Naive thymus-derived CD8-positive, alpha-beta T cell (primary cell): ENCODE measurements at places on chromosomes 16 and 17. TPM values are rescaled to one million over a fixed set of nuclear protein-coding genes. Genes with fewer than 3 reads are reported as not detected.

The GUCY2D gene
- total RNA-seq: not detected

The KRTAP9-2 gene
- not detected for total RNA-seq

The CDH3 gene
- 0.60 TPM for total RNA-seq

The CCDC200 gene
- 1.4 TPM for total RNA-seq

The KRTAP1-3 gene
- total RNA-seq: not detected

The PDILT gene
- not detected for total RNA-seq

DNA sequence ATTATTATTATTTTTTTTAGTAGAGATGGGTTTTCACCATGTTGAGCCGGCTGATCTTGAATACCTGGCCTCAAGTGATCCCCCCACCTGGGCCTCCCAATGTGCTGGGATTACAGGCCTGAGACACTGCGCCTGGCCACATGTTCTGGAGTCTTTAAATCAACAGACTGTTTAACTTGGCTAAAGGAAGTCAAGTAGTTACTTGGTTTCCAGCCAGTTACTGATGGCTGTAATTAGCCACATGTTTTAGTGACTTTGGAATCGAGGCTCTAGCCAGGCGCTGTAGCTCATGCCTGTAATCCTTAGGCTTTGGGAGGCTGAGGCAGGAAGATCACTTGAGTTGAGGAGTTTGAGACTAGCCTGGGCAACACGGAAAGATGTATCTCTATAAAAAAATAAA is 699.2 kb upstream of the RBFOX1 start:
- H3K27me3 ChIP-seq: no peaks in the 10 kb centered on the region
- no peak overlapping the region for H3K4me3 ChIP-seq
- no peaks in the 10 kb centered on the region for H3K4me1 ChIP-seq
- DNase-seq: no peak
- no peak overlapping the region for H3K27ac ChIP-seq
- no peaks in the 10 kb centered on the region for H3K36me3 ChIP-seq

DNA sequence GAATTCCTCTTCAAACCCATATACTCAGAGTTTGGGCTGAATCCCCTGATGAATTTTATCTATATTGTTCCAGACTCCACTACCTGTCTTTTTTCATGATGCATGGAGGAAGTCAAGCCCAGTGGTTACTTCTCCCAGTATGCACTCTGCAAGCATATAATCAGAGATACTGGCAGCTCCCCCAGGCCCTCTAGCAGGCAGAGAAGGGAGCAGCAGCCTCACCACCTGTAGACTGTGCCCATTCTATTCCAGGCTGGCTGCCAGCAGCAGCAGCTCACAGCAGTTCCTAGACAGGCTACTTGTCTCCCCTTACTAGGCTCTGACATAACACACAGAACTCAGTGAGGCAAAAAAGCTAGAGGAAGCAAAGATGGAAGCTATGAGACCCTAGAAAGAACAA is 3.4 kb downstream of the MKS1 start:
- H3K27me3 ChIP-seq: no peaks in the 10 kb centered on the region
- H3K27ac ChIP-seq: no peak overlapping the region
- peaks cover 7% of the 10 kb centered on the region for H3K4me1 ChIP-seq
- DNase-seq: no peak
- H3K36me3 ChIP-seq: peaks cover 7% of the 10 kb centered on the region

DNA sequence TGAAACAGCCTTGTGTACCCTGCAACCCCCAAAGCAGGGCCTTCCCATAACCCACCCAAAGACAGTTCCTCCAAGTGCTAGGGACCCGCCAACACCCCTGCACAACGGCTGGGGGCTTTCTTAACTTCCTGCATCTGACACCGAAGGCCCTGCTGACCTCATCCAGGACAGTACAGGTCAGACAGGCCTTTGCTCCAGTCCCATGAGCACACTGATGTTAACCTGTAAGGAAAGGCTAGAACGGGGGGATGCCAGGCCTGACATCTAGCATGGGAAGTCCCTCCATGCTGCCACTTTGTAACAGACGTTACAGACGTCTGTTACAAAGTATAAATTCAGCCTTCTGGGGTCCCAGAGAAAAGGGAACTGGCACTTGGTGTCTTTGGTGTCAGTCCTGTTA is 369.1 kb downstream of the CPPED1 start:
- H3K4me1 ChIP-seq: peaks cover 31% of the 10 kb centered on the region
- no peak overlapping the region for H3K4me3 ChIP-seq
- H3K27ac ChIP-seq: peak overlapping the region; percentile 47
- no peaks in the 10 kb centered on the region for H3K27me3 ChIP-seq

- no peak overlapping the region for H3K4me3 ChIP-seq
- H3K27me3 ChIP-seq: peaks cover 13% of the 10 kb centered on the region
- DNase-seq: no peak
- H3K36me3 ChIP-seq: no peaks in the 10 kb centered on the region
Observed at GRCh38 chr17:74177018-74177450, 26.4 kb upstream of the RPL38 start.

DNA sequence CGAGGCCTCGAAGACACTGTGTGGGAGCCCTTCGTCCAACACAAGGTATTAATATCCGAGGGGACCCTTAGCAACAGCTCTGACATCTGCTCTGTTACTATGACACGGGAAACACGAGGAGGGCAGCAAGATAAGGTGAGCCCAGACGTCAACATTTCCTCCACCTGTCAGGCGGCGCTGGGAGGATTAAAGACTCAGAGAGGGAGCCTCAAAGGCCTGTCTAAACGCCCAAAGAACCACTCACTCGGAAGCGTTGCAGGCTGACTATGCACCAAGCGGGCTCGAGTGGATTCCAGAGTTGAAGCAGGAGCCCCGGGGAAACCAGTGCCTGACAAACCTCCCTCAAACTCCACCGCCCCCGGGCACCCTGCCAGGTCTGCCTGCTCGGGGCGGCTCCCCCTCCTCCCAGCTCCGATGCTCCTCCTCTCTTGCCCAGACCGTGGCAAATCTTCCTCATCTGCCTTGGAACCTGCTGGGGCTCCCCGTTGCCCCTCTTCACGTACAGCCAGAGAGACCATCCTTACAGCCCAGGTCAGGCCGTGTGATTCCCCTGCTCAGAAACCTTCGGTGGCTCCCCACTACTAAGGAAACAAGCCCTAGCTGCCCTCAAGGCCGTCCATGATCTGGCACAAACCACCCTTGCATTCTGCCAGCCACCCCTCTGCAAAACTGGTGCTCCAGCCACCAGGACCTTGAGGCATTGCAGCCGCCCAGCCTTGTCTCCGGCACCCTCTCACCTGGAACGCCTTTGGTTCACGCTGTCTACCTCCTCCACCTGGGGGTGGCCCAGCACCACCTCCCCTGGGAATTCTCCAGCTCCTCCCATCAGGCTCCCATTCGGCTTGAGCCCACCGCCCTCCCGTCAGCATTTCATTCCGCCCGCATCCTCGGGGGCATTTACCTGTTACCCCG is 16.2 kb downstream of the RPH3AL start:
- DNase-seq: peak; percentile 64
- peak overlapping the region; percentile 96 for H3K27ac ChIP-seq
- H3K4me3 ChIP-seq: peak overlapping the region; percentile 53
- H3K27me3 ChIP-seq: no peaks in the 10 kb centered on the region
- H3K4me1 ChIP-seq: peaks cover 25% of the 10 kb centered on the region
- H3K36me3 ChIP-seq: no peaks in the 10 kb centered on the region

GRCh38 chr16:71303938-71304337 is 14.7 kb upstream of the CMTR2 start:
- H3K4me1 ChIP-seq: no peaks in the 10 kb centered on the region
- no peak for DNase-seq
- peaks cover 2% of the 10 kb centered on the region for H3K36me3 ChIP-seq
- H3K4me3 ChIP-seq: no peak overlapping the region

DNA sequence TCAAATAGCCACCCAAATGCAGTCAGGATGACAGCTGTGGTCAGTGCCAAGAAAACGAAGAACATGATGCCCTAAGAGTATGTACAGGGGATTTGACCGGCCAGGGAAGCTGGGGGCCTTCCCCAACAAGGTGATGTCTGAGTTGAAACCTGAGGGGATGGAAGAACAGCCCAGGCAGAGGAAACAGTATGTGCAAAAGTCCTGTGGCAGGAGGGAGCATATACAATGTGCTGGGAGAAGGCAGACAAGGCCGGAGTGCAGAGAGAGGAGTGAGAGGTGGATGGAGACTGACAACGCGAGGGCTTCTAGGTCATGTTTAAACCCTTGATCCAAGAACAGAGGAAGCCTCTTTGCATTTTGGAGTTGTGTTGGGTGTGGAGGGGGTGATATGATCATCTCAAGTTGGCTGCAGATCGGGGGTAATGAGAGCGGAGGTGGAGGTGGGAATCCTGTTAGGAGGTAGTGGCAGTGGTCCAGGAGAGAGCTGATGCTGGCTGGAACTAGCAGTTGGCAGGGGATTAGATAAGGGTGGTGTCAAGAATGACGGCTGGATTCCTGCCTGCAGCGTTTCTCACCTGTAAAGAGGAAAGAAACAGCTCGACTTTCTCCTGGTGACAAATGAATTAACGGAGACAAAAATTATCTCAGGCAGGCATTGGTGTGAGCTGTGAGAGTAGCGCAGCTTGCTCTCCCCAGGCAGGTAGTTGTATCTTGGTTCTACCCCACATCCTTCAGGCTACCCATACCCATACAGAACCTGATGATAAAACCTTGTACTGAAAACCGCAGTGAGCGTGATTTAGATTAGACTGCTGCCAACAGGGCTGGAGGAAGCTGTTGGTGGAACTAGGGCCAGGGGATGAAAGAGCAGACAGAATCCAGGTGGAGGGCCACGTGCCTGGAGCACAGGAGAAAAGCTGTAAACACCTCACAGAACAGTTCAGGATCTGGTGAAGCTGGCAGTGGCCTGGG is 37.2 kb upstream of the NGFR start:
- H3K36me3 ChIP-seq: no peaks in the 10 kb centered on the region
- no peak overlapping the region for H3K4me3 ChIP-seq
- peaks cover 46% of the 10 kb centered on the region for H3K27me3 ChIP-seq
- DNase-seq: no peak

DNA sequence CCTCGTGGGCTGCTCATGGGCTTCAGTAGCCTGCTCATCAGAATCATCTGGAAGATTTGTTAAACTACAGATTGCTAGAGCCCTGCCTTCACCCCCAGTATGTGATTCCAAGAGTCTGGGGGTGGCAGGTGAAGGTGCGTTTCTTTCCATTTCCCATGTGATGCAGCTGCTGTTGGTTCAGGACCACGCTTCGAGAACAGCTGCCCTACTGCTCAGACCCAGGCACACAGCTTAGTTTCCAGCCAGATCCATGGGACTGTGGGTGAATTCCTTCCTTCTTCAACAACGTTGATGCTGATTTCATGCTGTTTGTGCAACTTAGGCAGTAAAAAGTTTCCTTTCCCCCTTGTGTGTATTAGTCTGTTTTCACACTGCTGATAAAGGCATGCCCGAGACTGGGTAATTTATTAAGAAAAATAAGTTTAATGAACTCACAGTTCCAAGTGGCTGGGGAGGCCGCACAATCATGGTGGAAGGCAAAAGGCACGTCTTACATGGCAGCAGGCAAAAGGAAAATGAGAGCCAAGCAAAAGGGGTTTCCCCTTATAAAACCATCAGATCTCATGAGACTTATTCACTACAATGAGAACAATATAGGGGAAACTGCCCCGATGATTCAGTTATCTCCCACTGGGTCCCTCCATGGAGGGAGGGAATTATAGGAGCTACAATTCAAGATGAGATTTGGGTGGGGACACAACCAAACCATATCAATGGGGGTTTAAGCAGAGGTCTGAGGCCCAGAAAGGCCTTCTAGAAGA is 159.2 kb downstream of the XYLT1 start:
- DNase-seq: no peak
- H3K4me3 ChIP-seq: no peak overlapping the region
- H3K27ac ChIP-seq: peak overlapping the region; percentile 78
- H3K4me1 ChIP-seq: peaks cover 39% of the 10 kb centered on the region

DNA sequence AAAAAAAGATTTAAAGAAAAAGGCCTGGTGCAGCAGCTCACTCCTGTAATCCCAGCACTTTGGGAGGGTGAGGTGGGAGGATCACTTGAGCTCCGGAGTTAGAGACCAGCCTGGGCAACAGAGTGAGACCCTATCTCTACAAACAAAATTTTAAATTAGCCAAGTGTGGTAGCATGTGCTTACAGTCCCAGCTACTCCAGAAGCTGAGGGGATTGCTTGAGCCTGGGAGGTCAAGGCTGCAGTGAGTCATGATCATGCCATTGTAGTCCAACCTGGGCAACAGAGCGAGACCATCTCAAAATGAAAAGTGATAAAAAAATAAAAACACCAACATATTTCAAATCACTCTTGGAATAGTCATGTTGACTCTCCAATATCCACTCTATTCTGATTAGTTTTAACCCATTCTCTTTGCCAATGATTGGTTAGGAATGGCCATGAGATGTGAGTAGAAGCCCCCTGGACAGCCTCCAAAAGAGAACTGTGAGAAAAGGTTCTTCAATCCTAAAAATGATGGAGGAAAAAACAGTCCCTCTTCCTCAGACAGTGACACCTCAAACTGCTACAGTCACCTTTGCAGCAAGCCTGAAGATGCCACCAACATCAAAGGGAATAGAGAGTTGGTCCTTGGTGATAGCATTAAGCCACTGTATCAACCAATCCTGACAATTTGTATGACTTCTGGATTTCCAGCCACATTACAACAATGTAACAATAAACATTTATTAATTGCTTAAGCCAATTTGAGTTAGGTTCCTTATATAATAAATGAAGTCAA is 2.9 kb upstream of the KANSL1 start:
- peak overlapping the region; percentile 43 for H3K4me3 ChIP-seq
- peak overlapping the region; percentile 92 for H3K27ac ChIP-seq
- no peaks in the 10 kb centered on the region for H3K27me3 ChIP-seq
- DNase-seq: no peak
- H3K4me1 ChIP-seq: peaks cover 74% of the 10 kb centered on the region
- H3K36me3 ChIP-seq: peaks cover 6% of the 10 kb centered on the region

DNA sequence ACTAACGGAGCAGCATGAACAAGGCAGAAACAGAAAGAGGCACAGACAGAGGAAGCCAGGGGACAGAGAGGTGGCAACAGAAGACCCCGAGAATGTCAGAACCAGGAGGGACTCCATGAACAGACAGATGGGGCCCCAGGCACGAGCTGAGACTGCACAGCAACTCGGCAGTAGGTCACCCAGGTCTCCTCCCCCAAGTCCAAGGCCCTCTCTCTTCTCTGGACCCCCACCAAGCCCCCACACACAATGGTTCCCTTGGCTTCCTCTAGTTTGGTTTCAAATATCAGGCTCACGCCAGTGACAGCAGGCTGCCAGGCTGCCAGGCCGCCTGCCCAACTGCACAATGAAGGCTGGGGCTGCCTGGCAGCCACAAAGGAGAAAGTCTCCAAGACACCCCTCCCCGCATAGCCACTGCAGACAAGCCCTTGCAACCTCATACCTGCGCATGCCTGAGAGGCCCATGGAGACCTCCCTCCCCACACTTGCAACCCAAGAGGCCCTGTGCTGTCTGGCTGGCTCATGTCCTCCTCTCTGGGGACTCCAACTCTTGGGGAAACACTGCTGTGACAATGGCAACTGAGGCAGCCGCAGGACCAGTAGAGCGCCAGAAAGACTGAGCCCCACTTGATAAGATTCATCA is 54.8 kb downstream of the PIMREG start:
- no peaks in the 10 kb centered on the region for H3K36me3 ChIP-seq
- no peak overlapping the region for H3K4me3 ChIP-seq
- H3K27ac ChIP-seq: peak overlapping the region; percentile 35
- H3K27me3 ChIP-seq: no peaks in the 10 kb centered on the region
- DNase-seq: no peak
- peaks cover 16% of the 10 kb centered on the region for H3K4me1 ChIP-seq

GRCh38 chr17:45314741-45315647 is 1.8 kb downstream of the MAP3K14 start:
- peaks cover 13% of the 10 kb centered on the region for H3K36me3 ChIP-seq
- H3K4me1 ChIP-seq: peaks cover 49% of the 10 kb centered on the region
- peak overlapping the region; percentile 93 for H3K27ac ChIP-seq
- H3K27me3 ChIP-seq: peaks cover 4% of the 10 kb centered on the region
- peak overlapping the region; percentile 96 for H3K4me3 ChIP-seq
- DNase-seq: no peak
